Jurkat, Clone E6-1 (cell line): ENCODE measurements at places on chromosomes 16 and 17.

GRCh38 chr16:69481901-69482341, 57.5 kb downstream of the CYB5B start:
- DNase-seq: no peak

- DNase-seq: no peak
Observed at GRCh38 chr17:28748852-28749515, 5.2 kb downstream of the TRAF4 start.

GRCh38 chr16:79395591-79395990, 204.9 kb downstream of the MAF start:
- no peak for DNase-seq

GRCh38 chr17:35449371-35449931, 885 bp upstream of the SLFN13 start:
- no peak for DNase-seq

GRCh38 chr17:68516732-68517131, 4.5 kb downstream of the PRKAR1A start:
- no peak for DNase-seq

DNA sequence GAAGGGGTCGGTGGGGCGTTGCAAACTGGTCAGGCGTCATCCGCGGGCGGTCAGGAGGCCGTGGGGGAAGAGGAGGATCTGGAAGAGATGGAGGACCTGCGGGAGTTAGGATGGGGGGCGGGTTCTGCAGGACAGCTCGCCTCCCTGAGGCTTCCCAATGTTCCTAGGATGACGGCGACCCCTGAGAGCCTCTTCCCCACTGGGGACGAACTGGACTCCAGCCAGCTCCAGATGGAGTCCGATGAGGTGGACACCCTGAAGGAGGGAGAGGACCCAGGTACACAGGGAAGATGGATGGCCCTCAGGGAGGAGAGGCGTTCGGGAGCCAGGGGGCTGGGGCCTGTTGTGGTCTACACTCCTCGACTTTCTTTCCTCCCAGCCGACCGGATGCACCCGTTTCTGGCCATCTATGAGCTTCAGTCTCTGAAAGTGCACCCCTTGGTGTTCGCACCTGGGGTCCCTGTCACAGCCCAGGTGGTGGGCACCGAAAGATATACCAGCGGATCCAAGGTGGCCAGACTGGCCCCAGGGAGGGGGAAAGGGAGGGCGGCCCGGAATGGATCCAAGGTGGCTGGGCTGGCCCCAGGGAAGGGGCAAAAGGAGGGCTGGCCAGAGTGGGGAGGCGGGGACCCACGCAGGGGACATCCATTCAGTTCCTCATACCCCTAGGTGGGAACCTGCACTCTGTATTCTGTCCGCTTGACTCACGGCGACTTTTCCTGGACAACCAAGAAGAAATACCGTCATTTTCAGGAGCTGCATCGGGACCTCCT, 839 bp downstream of the PLD2 start:
- no peak for DNase-seq

GRCh38 chr17:34765291-34765690, 185.9 kb downstream of the TMEM132E start:
- DNase-seq: no peak

GRCh38 chr16:79067600-79067999, 532.9 kb downstream of the MAF start:
- DNase-seq: no peak

DNA sequence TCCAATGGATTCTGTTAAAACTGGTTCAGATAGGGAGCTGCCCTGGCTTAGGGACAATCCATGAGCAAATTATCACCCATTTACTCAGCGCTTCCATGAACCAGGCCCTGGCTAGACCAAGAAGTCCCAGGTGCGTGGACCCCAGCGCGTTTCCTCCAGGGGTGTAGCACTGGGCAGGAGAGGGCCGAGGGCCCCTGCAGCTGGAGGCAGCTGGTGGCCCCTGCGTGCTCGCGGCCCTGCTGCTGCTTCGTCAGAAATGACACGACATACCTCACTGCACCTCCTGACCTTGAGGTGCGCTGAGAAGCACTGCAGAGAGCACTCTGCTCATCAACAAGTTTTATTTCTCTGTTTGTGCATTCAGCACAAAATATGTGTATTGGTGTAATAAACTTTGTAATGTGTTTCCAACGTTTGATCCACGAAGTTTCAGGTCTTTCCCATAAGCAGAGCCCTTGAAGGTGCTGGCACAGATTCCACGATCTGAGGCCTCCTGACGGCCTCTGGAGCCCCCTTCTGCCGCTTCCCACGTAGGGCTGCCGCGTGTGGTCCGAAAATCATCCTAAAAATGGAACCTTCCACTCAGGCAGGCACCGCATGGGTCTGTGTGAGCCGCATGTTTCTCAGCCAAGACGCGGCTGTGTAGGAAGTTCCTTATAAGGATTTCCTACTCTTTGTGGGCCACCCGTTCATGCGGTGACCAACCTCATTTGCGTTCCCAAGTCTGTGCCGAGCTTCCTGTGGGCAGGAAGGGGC, 50.8 kb upstream of the ZCCHC14 start:
- DNase-seq: peak; percentile 54

GRCh38 chr16:49366669-49367068, 6.9 kb upstream of the C16orf78 start:
- no peak for DNase-seq
